Gastroesophageal sphincter (tissue), 4 donors: ENCODE measurements at places on chromosomes 11 and 22.
A peak's percentile ranks its signal among the peaks of the same experiment; 100 is the strongest.

DNA sequence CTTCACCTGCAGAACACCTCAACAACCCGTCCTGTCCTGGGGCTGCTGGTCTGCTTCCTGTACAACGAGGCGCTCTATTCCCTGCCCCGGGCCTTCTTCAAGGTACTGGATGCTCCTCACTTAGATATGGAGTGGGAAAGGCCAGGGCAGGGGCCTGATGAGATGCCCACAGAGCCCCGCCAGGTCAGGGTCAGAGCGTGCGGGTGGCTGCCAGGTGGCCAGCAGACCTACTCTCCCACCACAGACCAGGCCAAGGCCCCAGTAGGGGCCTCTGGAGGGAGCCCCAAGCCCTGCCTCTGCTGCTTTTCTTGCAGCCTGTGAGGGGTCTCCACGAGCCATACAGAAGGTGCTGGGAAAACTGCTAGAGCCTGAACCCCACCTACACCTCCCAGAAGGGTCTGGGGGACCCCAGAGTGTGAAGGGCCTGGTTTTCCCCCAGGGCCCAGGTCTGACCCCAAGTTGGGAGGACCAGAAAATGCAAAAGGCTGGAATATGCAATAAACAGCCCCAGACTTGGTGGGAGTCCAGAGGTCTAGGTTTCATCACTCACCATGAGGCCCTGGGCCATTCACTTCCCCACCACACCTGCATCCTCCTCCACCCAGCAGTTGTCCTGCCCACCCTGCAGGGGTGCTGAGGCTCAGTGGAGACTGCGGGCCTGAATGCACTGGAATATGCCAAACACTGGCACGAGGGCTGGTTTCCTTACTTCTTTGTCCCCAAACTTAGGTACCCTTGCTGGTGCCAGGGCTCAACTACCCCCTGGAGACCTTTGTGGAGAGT, 14.7 kb downstream of the ZDHHC24 start:
- H3K27ac ChIP-seq = no peak overlapping the region
- no peaks in the 10 kb centered on the region for H3K36me3 ChIP-seq
- no peak overlapping the region for H3K4me3 ChIP-seq
- no peaks in the 10 kb centered on the region for H3K4me1 ChIP-seq
- ATAC-seq = no peak

DNA sequence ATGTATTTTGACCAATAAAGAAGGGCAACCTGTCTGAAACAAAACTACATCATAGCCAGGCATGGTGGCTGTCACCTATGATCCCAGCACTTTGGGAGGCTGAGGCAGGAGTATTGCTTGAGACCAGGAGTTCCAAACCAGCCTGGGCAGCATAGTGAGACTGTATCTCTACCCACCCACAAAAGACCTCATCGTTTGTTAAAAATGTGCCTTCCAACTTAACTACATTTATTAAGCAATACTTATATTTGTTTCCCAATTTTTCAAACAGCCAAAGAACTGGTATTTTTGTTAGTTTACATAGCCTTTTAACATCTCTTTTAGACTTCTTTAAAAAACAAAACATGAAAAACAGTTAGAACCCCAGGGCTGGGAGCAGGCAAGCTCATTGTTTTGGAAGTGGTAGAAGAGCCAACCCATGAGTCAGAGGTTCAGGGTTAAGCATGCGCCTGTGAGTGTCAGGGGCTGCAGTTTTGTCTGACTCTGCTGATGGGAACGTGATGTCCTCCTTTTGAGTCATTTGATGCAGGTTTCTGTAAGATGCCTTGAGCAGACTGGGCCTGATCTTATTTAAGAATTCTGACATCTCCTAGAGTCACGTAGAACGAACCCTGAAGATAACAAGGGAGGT, 53.9 kb upstream of the CRTAM start:
- peaks cover 4% of the 10 kb centered on the region for H3K36me3 ChIP-seq
- H3K4me3 ChIP-seq = no peak overlapping the region
- H3K27me3 ChIP-seq = no peaks in the 10 kb centered on the region
- peak overlapping the region; percentile 20 for H3K27ac ChIP-seq

- H3K27me3 ChIP-seq = no peaks in the 10 kb centered on the region
- H3K4me1 ChIP-seq = no peaks in the 10 kb centered on the region
- H3K4me3 ChIP-seq = no peak overlapping the region
- ATAC-seq = no peak
Measured at GRCh38 chr11:5922749-5923426, 19.2 kb upstream of the OR56A3 start.

GRCh38 chr22:27348634-27349033, 452.9 kb downstream of the MN1 start:
- H3K36me3 ChIP-seq = no peaks in the 10 kb centered on the region
- H3K27ac ChIP-seq = no peak overlapping the region
- ATAC-seq = no peak
- no peak overlapping the region for H3K4me3 ChIP-seq
- H3K27me3 ChIP-seq = peaks cover 14% of the 10 kb centered on the region
- H3K4me1 ChIP-seq = no peaks in the 10 kb centered on the region

- no peak overlapping the region for H3K4me3 ChIP-seq
- H3K36me3 ChIP-seq = no peaks in the 10 kb centered on the region
- H3K4me1 ChIP-seq = no peaks in the 10 kb centered on the region
- no peak for ATAC-seq
- H3K27me3 ChIP-seq = peaks cover 1% of the 10 kb centered on the region
- H3K27ac ChIP-seq = no peak overlapping the region
Measured at GRCh38 chr11:134349802-134350355, 18.1 kb downstream of the GLB1L2 start.

DNA sequence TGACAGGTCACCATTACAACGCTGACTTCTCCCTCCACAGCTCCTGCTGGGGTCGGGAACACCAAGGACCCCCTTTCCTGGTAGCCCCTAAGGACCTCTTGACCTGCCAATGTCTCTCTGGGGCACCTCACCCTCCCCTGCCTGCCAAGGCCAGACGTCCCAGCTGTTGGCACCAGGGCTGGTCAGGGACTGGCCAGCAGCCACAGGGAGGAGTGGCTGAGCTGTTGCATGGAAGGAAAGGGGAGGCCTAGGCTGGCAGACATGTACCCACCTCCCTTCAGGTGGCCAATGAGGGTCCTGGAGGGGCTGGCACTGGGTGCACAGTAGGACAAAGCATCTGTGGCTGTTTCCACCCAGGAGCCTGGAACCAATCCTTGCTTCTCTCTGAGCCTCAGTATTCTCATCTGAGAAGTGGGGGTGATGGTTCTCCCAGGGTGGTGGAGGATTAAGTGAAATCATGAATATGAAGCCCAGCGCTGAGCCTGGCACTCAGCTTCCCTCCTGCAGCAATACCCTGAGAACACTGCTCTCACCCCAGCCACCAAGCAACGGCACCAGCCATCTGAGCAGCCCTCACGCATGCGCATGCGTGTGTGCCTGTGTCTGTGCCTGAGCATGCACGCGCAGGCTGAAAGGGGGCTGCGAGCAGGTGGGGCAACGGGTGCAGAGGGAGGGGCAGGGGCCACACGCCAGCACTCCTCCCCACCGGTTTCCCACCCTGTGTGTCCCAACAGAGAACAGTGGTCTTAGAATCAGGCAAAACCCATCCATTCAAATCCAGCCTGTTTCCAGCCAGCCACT, 5.9 kb downstream of the KCNJ4 start:
- no peak overlapping the region for H3K27ac ChIP-seq
- H3K4me3 ChIP-seq = no peak overlapping the region
- no peak for ATAC-seq
- H3K4me1 ChIP-seq = no peaks in the 10 kb centered on the region

DNA sequence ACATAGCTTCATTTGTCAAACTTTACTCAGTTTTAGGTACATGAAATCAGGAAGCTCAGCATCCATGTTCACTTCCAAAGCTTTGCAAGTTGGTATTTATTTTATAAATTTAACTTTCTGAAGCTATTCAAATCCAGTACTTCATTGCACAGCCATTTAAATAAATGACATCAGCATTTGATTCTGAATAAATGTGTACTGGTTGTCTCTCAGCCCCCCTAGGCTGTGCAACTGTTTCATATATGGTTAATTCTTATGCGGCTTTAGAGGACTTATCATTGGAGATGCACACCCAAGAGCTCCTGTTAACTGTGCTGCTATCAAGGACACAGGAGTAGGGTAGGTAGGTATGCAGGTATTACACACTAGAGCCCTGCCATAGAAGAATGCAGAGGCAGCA, 325.1 kb downstream of the SOX6 start:
- H3K27me3 ChIP-seq = no peaks in the 10 kb centered on the region
- H3K4me1 ChIP-seq = no peaks in the 10 kb centered on the region
- no peak overlapping the region for H3K4me3 ChIP-seq
- ATAC-seq = no peak

GRCh38 chr11:7555052-7555699, 41.4 kb downstream of the PPFIBP2 start:
- no peak overlapping the region for H3K4me3 ChIP-seq
- no peak for ATAC-seq

- H3K27ac ChIP-seq = no peak overlapping the region
- H3K27me3 ChIP-seq = no peaks in the 10 kb centered on the region
- no peaks in the 10 kb centered on the region for H3K36me3 ChIP-seq
Measured at GRCh38 chr11:102853956-102854355, 10.5 kb upstream of the MMP3 start.

DNA sequence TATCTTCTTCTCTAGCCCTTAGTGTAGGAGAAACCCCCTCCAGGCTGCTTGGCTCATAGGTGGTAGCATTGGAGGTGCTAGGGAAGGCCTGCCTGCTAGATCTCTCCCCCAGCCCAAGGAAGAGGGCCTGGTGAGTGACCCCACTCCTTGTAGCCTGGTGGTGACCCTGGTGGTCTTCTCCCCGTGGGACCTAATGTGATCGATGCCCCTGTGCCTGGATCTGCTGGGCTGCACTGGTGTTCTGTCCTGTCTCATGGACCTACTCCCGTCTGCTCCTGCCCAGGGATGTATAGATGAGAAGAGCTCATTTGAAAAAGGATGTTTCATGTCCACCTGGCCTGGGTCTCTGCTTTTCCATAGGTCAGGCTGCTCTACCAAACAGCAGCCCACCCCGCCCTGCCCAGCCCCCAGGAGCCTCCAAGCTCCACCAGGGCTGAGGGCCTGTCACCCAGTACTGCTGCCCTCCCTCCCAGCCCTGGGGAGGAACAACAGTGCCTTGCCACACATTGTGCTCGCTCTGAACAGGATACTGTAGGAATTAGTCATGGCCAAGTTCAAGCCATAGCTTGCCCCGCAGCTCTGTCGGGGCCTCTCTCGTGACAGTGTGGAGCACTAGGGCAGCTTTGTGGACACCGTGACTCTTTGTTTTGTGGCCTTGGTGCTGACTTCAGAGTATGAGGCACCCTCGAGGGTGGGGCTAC, 19.7 kb downstream of the SLC37A2 start:
- H3K4me3 ChIP-seq = no peak overlapping the region
- ATAC-seq = no peak
- no peak overlapping the region for H3K27ac ChIP-seq
- no peaks in the 10 kb centered on the region for H3K36me3 ChIP-seq
- H3K27me3 ChIP-seq = peaks cover 60% of the 10 kb centered on the region

- H3K36me3 ChIP-seq = no peaks in the 10 kb centered on the region
- no peaks in the 10 kb centered on the region for H3K27me3 ChIP-seq
- no peak overlapping the region for H3K4me3 ChIP-seq
Measured at GRCh38 chr22:20740222-20740951, 33.5 kb upstream of the SERPIND1 start.

- H3K27ac ChIP-seq = no peak overlapping the region
- H3K4me3 ChIP-seq = no peak overlapping the region
- no peaks in the 10 kb centered on the region for H3K4me1 ChIP-seq
- ATAC-seq = no peak
Measured at GRCh38 chr11:63805844-63806415, 7.3 kb upstream of the SPINDOC start.

DNA sequence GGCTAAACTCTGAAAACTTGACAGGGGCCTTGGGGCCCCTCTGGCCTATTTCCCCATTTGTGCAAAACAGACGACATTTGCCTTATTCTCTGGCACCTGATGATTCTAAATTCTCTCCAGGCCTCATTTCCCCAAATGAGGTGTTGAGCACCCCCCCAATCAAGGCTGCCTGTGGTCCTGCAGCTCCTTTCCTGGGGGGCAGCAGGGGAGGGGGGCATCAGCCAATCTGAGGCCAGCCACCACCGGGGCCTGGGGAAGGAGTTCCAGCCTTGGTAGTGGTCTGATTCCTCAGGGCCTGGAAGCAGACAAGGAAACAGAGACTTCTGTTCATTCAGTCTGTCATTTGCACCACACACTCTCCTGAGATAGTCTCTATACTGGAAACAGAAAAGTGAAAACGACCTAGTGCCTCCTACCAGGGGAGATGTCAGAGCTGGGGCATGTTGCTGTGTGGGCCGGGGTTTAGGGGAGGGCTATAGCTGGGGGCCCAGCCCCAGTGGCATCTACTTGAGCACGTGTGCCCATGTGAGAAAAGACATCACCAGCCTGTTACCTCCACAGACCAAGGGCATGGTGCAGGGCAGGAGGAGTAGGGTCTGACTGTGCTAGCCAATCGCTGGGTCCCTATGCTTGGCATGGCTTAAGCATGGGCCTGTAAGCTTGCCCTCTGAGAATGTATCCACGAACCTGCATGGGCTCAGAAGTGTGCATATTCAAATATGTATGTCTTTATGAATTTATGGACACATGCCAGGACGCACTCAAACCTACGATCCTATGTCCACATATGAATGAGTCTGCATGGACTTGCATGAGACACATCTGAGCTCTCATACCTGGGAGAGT, 1.8 kb upstream of the TPBGL start:
- ATAC-seq = no peak
- H3K27me3 ChIP-seq = peaks cover 87% of the 10 kb centered on the region
- no peak overlapping the region for H3K27ac ChIP-seq
- H3K4me1 ChIP-seq = no peaks in the 10 kb centered on the region
- H3K4me3 ChIP-seq = no peak overlapping the region

- H3K4me3 ChIP-seq = no peak overlapping the region
- H3K27me3 ChIP-seq = no peaks in the 10 kb centered on the region
- no peak overlapping the region for H3K27ac ChIP-seq
- H3K4me1 ChIP-seq = peaks cover 10% of the 10 kb centered on the region
- no peaks in the 10 kb centered on the region for H3K36me3 ChIP-seq
- ATAC-seq = no peak
Measured at GRCh38 chr22:43326331-43327156, 16.6 kb downstream of the SCUBE1 start.

DNA sequence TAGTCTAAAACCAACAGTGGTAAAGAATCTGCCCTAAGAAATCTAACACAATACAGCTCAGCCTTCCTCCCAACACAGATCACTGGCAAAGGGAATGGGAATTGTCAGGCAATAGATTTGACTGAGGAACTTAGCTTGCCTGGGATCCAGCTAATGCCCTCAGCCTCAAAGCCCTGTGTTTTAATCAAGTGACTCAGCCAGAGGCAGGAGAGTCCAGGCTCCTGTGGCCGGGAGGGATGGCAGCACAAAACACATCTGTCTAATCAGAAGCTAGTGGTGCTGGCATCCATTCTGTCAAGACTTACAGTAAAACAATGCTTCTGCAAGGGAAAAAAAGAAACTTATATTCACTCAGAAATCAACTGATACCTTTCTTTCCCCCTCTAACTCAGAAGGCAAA, 5.6 kb downstream of the SYTL2 start:
- H3K27ac ChIP-seq = no peak overlapping the region
- no peak overlapping the region for H3K4me3 ChIP-seq
- no peaks in the 10 kb centered on the region for H3K36me3 ChIP-seq
- peaks cover 6% of the 10 kb centered on the region for H3K4me1 ChIP-seq
- no peak for ATAC-seq

- H3K27ac ChIP-seq = no peak overlapping the region
- no peaks in the 10 kb centered on the region for H3K36me3 ChIP-seq
- no peak for ATAC-seq
- no peaks in the 10 kb centered on the region for H3K27me3 ChIP-seq
- no peaks in the 10 kb centered on the region for H3K4me1 ChIP-seq
- H3K4me3 ChIP-seq = no peak overlapping the region
Measured at GRCh38 chr11:121636081-121636799, 183.5 kb upstream of the SORL1-AS1 start.

GRCh38 chr11:3181725-3182461, 16.8 kb upstream of the OSBPL5 start:
- H3K27me3 ChIP-seq = no peaks in the 10 kb centered on the region
- no peaks in the 10 kb centered on the region for H3K36me3 ChIP-seq
- H3K4me1 ChIP-seq = no peaks in the 10 kb centered on the region
- no peak for ATAC-seq
- H3K27ac ChIP-seq = no peak overlapping the region
